ENCODE measurements at places on chromosomes 7 and 10.

- no peaks in the 10 kb centered on the region for H3K27me3 ChIP-seq
- DNase-seq: no peak
- H3K4me3 ChIP-seq: peak overlapping the region; percentile 87
- H3K27ac ChIP-seq: peak overlapping the region; percentile 85
- peaks cover 12% of the 10 kb centered on the region for H3K36me3 ChIP-seq
Measured at GRCh38 chr10:97333351-97333600, 1.3 kb downstream of the FRAT2 start.

DNA sequence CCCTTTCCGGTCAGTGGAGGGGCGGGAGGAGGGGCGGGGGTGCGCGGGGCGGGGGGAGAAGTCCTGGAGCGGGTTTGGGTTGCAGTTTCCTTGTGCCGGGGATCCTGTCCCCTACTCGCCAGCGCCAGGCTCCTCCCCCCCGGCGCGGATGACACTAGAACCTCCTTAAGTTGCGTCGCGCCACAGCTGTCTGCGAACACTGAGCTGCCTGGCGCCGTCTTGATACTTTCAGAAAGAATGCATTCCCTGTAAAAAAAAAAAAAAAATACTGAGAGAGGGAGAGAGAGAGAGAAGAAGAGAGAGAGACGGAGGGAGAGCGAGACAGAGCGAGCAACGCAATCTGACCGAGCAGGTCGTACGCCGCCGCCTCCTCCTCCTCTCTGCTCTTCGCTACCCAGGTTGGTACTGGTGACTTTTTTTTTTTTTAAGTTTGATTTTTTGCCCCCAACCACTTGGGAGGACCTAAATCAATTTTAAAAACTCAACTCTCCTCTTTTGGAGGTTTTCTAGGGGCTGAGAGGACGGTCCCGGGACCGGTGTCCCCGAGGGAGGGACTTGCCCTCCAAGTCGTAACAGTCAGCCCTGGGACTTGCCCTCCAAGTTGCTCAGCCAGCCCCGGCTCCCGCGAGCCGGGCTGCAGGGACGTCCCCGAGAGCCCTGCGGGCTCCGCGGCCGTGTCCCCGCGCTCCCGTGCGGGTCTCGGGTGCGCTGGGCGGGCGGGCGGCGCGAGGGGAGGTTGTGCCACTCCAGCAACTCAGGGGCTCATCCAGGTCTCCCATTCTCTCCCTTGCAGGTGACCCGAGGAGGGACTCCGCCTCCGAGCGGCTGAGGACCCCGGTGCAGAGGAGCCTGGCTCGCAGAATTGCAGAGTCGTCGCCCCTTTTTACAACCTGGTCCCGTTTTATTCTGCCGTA lies at the start of gene GATA3:
GATA3 (plus strand) TSS at position 195 of the 914 bp plus-strand sequence. CDS start 968 bp downstream, outside the sequence.
- peak within 1 kb of the TSS; percentile 97 for H3K27ac ChIP-seq
- peak within 1 kb of the TSS; percentile 88 for H3K4me3 ChIP-seq
- peaks cover 55% of the 10 kb centered on the region for H3K4me1 ChIP-seq
- H3K27me3 ChIP-seq: peaks cover 16% of the 10 kb centered on the region
- peaks cover 30% of the 10 kb centered on the region for H3K36me3 ChIP-seq
- peak; percentile 83 for DNase-seq

DNA sequence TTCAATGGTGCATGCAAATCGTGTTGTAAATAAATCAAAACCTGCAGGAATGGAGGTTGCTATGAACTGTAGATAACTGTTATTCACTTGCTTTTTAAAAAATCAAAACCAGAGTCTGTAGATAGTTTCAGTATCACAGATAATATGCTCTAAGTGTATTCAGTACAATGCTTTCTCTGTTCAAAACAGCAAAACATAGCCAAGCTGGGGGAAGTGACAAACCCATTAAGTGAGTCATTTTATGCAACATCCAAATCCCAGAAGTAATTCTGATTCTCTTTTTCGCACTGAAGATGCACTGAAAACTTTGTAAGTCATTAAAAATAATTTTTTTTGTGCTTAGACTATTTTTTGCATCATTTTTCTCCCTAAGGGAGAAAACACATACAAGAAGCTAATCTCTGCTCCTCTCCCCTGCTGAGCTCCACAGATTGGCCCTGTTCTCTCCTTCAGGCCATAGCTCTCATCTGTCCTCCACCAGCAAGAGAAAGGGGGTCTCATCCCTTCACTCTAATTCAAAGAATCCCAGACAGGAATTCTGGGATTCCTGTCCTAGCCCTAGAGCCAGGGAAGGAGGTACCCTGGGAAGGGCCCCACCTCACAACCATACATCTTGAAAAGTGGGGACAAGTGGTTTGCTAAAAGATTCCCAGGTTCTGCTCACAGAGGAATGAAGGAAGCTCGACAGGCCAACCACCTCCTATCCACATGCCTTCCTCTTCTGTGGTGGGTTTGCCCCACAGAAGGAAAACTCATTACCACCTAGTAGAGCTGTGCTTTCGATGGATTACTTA lies 4.9 kb downstream of the PRTFDC1 start:
- H3K4me1 ChIP-seq: peaks cover 23% of the 10 kb centered on the region
- no peaks in the 10 kb centered on the region for H3K27me3 ChIP-seq
- no peaks in the 10 kb centered on the region for H3K36me3 ChIP-seq
- H3K4me3 ChIP-seq: no peak overlapping the region
- DNase-seq: no peak
- H3K27ac ChIP-seq: no peak overlapping the region

DNA sequence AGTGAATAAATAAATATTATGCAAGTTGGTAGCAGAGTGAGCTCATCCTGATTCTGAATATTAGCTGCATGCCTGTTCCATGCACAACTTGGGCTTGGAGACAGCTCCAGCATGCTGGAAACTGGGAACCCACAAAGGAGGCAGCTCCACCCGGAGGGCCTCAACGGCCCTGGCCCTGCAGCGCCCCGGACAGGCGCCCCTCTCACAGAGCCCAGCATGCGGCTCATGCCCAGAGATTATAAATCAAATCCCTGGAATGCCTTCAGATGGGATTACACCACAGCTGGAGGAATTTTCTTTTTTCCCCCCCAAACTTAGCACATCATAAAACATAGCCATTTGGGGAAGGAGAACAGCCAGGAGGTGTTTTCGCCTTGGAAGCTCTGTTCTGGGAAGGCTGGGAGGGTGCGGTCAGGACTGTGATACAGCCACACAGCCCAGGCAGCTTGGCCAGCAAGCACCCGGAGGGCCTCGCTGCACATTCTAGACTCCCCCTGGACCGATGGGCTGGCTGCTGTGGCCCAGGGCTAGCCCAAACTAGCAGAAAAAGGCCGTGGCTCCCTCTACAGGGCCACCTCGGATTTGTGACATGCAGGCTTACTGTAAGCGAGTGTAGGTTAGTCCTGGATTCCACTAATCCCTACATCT lies 102.4 kb downstream of the PTPN20 start:
- H3K27ac ChIP-seq: no peak overlapping the region
- H3K27me3 ChIP-seq: peaks cover 2% of the 10 kb centered on the region
- H3K4me1 ChIP-seq: no peaks in the 10 kb centered on the region
- H3K36me3 ChIP-seq: no peaks in the 10 kb centered on the region
- no peak for DNase-seq

DNA sequence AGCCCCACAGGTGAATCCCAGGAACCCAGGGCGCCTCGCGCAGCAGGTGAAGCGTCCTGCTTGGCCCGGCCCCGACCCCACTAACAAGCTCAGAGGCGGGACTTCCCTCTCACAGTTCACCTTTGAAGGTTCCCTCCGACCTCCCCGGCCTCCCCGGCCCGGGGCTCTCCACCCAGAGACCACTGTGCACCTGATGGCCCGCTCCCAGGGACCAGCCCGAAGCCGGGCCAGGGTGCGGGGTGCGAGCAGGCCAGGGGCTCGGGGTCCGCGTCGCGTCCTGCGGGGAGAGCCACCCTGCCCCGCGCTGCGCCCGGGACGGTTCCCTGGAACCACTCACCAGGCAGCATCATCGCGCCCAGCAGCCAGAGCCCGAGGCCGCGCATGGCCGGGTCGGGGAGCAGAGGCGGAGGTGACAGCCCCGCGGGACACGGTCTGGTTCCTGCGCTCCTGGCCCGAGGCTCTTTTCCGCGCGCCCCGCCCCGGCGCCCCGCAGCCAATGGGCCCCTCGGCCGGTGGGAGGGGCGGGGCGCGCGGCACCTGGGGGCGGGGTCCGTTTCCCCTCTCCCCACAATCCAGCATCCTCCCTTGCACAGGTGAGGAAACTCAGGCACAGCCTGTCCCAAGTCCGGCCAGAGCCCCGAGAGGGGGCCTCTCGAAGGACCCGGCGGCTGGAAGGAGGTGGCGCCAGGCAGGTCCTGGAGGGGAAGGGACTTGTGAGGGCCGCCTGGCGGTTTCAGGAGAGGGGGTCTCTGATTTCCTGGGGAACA lies at the start of gene ADAM8:
ADAM8 (minus strand) TSS at position 434 of the 767 bp plus-strand sequence; CDS start at position 383, 51 bp downstream.
- DNase-seq: peak; percentile 78
- peaks cover 33% of the 10 kb centered on the region for H3K4me1 ChIP-seq
- peaks cover 2% of the 10 kb centered on the region for H3K36me3 ChIP-seq
- H3K4me3 ChIP-seq: peak within 1 kb of the TSS; percentile 84
- peak within 1 kb of the TSS; percentile 76 for H3K27ac ChIP-seq

DNA sequence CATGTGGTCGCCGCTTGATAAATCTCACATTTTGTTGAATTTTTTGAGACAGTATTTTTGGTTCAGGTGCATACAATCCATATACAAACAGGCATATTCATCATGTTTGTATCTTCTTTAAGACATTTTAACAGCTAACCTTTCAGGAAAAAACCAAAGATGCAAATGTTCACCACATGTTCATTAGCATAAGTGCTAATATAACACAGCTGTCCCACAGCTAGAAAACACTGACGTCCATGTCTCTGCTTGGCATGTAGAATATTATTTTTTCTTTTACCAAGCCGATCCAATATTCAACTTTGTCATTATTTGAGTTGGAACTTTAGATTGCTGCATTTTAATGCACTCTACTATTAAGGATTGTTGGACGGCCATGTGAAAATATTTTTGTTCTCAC lies 31.2 kb downstream of the BMPER start:
- no peak overlapping the region for H3K4me3 ChIP-seq
- H3K27me3 ChIP-seq: peaks cover 14% of the 10 kb centered on the region
- no peaks in the 10 kb centered on the region for H3K36me3 ChIP-seq
- H3K27ac ChIP-seq: no peak overlapping the region
- DNase-seq: no peak

- peaks cover 9% of the 10 kb centered on the region for H3K27me3 ChIP-seq
- DNase-seq: no peak
- no peak overlapping the region for H3K27ac ChIP-seq
- H3K4me1 ChIP-seq: peaks cover 6% of the 10 kb centered on the region
- H3K4me3 ChIP-seq: no peak overlapping the region
Measured at GRCh38 chr10:62335326-62335725, 38.8 kb upstream of the ZNF365 start.

DNA sequence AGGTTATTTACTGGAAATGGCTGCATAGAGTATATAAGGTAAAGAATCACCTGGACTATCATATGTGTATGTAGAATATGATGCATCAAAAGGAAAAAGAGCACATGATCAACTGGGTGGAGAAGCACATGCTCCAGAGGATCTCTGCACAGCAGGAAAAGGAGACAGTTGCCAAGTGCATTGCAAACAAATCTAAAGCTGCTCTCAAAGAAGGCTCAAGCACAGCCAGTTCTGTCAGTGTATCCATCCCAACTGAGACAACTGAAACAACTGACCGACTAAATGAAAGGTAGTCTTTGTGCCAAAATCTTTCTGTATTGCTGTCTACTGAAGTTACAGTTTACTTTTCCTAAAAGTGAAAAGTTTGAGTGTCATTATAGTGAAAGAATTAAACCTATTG lies 83.2 kb upstream of the SGCE start:
- no peak overlapping the region for H3K4me3 ChIP-seq
- no peak for DNase-seq
- peaks cover 4% of the 10 kb centered on the region for H3K27me3 ChIP-seq
- no peaks in the 10 kb centered on the region for H3K36me3 ChIP-seq
- no peak overlapping the region for H3K27ac ChIP-seq

DNA sequence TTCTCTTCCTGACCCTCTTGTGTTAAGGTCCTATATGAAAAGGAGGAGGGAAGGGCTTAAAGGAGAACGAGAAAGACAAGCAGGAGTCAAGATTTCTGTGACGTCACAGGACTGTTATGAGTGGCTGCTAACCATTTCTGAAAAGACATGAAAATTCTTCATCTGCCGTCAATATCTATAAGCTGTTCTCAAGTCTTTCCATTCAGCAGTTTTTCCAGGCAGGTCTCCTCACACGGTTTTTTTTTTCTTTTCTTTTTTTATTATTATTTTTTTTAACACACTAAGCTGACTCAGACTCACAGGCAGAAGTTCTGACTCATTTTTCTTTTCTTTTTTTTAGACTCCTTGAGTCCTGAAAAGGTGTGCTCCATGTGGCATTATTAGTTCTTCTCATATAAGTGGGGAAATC lies 72.0 kb downstream of the DGKI start:
- peak overlapping the region; percentile 66 for H3K4me3 ChIP-seq
- no peaks in the 10 kb centered on the region for H3K36me3 ChIP-seq
- H3K4me1 ChIP-seq: peaks cover 10% of the 10 kb centered on the region
- peak overlapping the region; percentile 77 for H3K27ac ChIP-seq
- DNase-seq: no peak

GRCh38 chr7:20089431-20089830 lies 127.8 kb downstream of the MACC1 start:
- no peaks in the 10 kb centered on the region for H3K27me3 ChIP-seq
- no peaks in the 10 kb centered on the region for H3K36me3 ChIP-seq
- H3K4me1 ChIP-seq: no peaks in the 10 kb centered on the region
- DNase-seq: no peak

- no peak overlapping the region for H3K27ac ChIP-seq
- no peaks in the 10 kb centered on the region for H3K36me3 ChIP-seq
- H3K27me3 ChIP-seq: no peaks in the 10 kb centered on the region
- no peak overlapping the region for H3K4me3 ChIP-seq
Measured at GRCh38 chr7:130363026-130363847, 17.1 kb upstream of the CPA1 start.

GRCh38 chr7:26319636-26320035 lies 28.0 kb downstream of the SNX10 start:
- peaks cover 4% of the 10 kb centered on the region for H3K36me3 ChIP-seq
- DNase-seq: no peak
- H3K27ac ChIP-seq: no peak overlapping the region
- H3K4me1 ChIP-seq: peaks cover 11% of the 10 kb centered on the region
- no peak overlapping the region for H3K4me3 ChIP-seq
- no peaks in the 10 kb centered on the region for H3K27me3 ChIP-seq

- peaks cover 2% of the 10 kb centered on the region for H3K27me3 ChIP-seq
- no peak for DNase-seq
- peaks cover 63% of the 10 kb centered on the region for H3K4me1 ChIP-seq
- H3K27ac ChIP-seq: no peak overlapping the region
- peaks cover 30% of the 10 kb centered on the region for H3K36me3 ChIP-seq
Measured at GRCh38 chr7:44845451-44845850, 2.4 kb downstream of the H2AZ2 start.

GRCh38 chr7:40674316-40674715 lies 539.5 kb downstream of the SUGCT start:
- no peak overlapping the region for H3K27ac ChIP-seq
- H3K4me1 ChIP-seq: peaks cover 16% of the 10 kb centered on the region
- no peak for DNase-seq
- peaks cover 2% of the 10 kb centered on the region for H3K27me3 ChIP-seq

GRCh38 chr7:116588225-116588624 lies 63.4 kb downstream of the CAV1 start:
- H3K4me3 ChIP-seq: peak overlapping the region; percentile 19
- H3K36me3 ChIP-seq: no peaks in the 10 kb centered on the region
- peaks cover 25% of the 10 kb centered on the region for H3K27me3 ChIP-seq
- peaks cover 36% of the 10 kb centered on the region for H3K4me1 ChIP-seq
- peak overlapping the region; percentile 29 for H3K27ac ChIP-seq
